AG09319 (cell line): ENCODE measurements at places on chromosomes 11 and 22.

DNA sequence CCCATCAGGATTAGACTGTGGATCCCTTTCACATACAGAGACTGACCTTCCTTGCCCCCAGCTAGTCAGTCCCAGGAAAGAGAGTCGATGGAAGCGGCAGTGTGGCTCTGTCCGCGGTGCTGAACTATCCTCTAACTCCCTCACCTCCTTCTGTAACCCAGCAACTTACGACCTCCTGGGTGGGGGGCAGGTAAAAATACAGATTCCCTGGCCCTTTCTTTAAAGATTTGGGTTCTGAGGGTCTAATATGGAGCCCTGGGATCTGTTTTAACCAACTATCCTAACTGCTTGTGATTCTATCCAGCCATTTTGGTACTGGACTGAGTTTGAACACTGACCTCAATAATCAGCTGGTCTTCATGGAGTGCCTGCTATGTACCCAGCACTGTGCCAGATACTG, 23.2 kb downstream of the MFNG start:
- no peak for DNase-seq

DNA sequence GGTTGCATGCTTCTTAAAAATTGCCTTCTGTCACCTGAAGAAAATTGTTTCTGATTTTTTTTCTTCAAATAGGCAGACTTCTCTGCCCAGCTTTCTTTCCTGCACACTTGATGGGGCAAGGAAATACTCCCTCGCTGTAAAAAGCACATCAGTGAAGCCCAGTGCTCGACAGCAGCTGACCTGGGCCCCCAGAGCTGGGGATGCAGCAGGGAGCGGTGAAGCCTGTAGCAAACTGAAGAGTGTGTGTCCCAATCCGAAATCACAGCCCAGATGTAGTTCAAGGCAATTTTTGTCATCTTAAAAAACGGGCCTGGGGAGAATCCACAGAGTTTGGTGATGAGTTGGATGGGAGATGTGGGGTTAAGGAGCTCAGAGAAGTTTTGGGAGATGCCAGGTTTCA, 27.0 kb upstream of the MPPED1 start:
- no peak for DNase-seq

DNA sequence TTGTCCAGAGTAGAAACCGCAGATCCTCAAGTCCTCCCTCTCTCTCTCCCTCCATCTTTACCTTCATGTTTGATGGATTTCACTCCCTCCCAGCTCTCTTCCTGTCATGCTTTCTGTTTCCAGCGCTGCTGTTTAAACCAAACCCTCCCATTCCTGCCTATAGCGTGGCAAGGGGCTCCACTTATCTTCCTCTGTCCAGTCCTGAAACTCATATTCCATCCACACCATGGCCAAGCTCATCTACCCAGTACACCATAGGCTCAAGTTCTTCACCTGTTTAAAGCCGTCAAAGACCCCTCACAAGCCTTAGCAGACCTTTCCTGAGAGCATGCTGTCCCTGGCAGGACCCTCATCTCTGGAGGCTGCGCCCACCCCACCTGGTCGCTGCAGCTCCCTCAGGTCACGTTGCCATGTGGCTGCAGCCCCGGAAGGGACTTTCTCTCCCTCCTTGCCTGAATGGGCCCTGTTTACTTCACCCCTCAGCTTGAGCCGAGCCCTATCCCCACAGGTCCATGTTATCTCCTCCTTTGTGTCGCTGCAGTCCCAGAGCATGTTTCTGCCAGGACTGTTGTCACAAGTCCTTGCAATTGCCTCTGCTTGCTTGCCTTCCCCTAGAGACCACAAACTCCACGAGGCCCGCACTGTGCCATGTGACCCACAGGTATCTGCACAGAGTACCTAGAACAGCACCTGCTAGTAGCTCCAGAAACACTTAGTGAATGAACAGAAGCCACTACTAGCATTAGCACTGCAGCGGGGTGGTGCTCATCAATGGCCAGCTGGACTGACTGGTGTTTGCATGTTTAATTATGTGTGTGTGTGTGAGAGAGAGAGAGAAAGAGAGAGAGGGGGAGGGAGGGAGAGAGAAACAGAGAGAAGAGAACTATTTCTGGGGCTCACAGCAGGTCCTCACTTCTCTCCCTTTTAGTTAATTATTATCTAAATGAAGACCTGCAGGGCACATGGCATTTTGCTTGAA, 149.4 kb upstream of the SNX19 start:
- no peak for DNase-seq

GRCh38 chr11:134741453-134742223, 329.6 kb upstream of the B3GAT1 start:
- no peak for DNase-seq

DNA sequence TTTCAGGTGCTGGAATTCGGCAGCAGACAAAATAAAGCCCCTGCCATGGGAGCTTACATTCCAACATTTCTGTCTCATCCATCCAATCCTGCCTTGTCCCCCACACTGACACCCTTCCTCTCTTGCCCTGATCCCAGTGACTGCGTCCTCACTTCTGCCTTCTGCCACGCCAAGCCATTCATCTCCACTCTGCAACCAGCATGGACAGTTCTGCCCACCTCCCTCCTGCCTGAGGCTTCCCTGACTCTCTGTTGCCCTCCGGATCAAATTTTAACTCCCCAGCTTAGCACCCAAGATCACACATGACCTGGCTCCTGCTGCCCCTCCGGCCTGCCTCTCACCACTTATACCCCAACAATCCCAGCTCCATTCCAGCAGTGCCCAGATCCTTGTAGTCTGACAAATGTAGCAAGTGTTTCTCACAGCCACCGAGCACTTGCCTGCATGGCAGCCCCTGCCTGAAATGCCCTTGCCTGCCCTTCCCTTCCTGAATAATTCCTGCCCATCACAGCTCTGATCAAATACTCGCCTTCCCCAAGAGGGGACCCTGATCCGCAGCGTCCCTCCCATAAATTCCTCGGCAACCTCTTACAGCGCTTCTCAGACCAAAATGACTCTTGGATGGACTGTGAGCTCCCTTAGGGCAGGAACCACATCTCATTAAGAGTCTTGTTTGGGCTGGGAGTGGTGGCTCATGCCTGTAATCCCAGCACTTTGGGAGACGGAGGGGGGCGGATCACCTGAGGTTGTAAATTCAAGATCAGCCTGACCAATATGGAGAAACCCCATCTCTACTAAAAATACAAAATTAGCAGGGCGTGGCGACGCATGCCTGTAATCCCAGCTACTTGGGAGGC, 2.3 kb downstream of the ACTN3 start:
- DNase-seq = no peak

DNA sequence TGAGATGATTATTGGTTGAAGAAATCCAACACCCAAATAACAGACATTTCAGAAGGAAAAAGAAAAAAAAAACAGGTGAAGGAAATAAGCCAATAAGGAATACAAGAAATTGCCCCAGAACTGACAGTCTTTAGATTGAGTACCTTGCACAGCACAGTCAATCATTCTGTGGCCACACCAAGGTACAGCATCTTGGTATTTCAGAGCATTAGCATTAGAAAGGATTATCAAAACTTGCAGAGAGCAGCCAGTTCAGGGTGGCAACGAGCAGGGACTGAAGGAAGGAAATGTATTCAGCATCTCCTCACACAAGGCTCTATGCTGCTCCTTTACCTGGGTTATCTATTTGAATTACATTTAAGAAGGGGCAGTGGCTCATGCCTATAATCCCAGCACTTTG, 2.1 kb downstream of the ADA2 start:
- no peak for DNase-seq
